ENCODE measurements at places on chromosomes 12 and 14. TPM values are rescaled to one million over a fixed set of nuclear protein-coding genes. Genes with fewer than 3 reads are reported as not detected.

DNA sequence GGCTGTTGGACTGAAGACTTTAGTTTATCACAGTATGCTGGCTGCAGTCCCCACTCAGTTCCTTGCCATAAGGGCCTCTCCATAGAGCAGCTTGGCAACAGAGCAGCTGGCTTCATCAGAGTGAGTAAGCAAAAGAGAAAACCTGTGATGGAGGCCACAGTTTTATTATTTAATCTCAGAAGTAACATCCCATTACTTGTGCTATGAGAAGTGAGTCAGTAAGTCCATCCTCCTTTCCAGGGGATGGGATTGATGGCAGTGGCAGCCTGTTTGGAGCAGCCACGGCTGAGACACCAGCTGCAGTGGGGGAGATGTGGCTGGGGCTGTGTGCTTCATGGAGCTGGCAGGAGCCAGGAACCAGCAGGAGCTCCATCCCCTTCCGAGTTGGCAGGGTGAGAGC is 138.5 kb upstream of the SRRM4 start:
- H3K27me3 ChIP-seq: no peaks in the 10 kb centered on the region
- no peak overlapping the region for H3K4me3 ChIP-seq
- H3K4me1 ChIP-seq: no peaks in the 10 kb centered on the region
- DNase-seq: no peak

DNA sequence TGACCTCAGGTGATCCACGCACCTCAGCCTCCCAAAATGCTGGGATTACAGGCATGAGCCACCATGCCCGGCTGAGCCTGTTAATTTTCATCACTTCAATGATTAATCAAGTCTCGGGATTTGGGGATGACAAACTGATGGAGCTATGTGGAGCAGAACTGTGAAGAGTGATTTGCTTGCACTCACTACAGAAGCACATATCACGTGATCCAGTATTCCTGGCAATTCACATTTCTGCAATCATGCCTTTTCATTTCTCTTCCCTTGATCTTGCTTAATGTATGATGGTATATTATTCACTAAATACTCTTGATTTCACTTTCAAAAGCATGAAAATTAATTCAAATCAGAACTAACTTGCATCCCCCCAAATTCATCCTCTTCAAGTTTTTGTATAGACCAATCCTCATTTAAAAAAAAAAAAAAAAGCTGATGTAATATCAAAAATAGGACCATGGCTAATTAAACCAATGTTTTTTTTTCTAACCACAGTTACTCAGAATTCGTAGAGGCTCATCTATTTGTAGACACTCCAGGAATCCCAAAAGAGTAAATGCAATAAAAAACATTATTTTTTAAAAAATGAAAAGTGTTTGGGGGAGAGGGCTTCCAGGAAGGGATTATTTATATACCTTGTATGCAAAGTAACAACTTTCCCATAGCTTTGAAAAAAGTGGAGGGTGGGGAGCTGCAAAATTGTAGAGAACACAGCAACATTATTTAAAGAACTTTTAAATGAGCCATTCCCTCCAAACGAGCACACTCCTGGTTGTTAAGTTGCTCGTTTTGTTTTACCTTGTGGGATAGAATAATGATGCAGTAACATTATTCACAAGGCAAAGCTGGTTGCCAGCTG is 7.0 kb upstream of the ATXN2 start:
- H3K27me3 ChIP-seq: peaks cover 3% of the 10 kb centered on the region
- H3K27ac ChIP-seq: no peak overlapping the region
- H3K4me1 ChIP-seq: no peaks in the 10 kb centered on the region

DNA sequence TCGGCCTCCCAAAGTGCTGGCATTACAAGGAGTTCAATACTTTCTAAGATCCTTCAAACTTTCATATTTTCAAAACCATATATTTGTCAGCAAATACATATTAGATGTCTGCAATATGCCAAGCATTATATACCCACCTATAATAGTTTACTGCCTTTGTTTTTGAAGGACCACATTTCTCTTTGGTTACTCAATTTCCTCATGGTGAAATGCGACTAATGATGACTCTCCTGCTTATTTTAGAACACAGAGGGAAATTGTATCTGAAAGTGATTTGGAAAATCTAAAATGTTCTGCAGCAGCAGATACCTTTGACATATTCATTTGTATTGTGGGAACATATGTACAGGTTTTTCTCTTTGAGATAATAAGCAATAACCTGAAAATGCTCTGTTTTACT is 2.7 kb upstream of the CNTN1 start:
- H3K36me3 ChIP-seq: no peaks in the 10 kb centered on the region
- no peak overlapping the region for H3K4me3 ChIP-seq
- no peaks in the 10 kb centered on the region for H3K4me1 ChIP-seq
- H3K27me3 ChIP-seq: peaks cover 26% of the 10 kb centered on the region

DNA sequence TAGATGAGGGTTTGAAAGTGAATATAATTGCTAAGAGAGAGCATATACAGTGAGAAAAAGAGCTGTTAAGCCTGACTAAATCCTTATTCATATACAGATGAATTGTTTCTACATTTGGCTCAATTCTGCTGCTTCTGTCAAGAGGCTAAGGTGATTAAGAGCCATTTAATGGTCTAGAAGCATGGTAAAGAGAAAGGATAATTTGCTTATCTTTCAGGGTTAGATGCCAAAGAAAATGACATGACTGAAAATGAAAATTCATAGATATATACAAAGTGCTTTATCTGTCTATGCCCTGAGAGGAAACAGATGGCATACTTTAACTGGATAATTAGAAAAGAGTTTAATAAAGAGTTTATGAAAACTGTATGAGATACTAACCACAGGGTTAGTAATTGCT is 834.9 kb downstream of the SLC6A15 start:
- no peak overlapping the region for H3K27ac ChIP-seq
- H3K4me1 ChIP-seq: no peaks in the 10 kb centered on the region
- H3K27me3 ChIP-seq: no peaks in the 10 kb centered on the region
- no peak overlapping the region for H3K4me3 ChIP-seq
- no peaks in the 10 kb centered on the region for H3K36me3 ChIP-seq

DNA sequence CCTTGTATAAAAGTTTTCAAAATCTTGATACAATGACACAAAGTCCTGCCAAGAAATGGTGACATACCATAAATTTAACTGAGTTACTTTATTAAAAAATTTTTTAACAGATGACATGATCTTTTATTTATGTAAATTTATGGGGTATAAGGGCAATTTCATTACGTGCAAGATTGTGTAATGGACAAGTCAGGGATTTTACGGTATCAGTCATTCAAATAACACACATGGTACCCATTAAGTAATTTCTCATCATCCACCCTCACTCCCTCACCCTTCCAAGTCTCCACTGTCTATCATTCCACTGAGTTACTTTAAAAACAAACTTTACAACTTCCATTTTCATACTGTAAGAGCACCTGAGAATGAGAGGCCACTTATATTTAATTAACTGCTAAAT is 37.4 kb downstream of the SPTLC2 start:
- no peak overlapping the region for H3K27ac ChIP-seq
- H3K36me3 ChIP-seq: peaks cover 25% of the 10 kb centered on the region
- DNase-seq: no peak
- H3K4me3 ChIP-seq: no peak overlapping the region
- no peaks in the 10 kb centered on the region for H3K27me3 ChIP-seq

- H3K36me3 ChIP-seq: no peaks in the 10 kb centered on the region
- H3K4me3 ChIP-seq: no peak overlapping the region
- no peak for DNase-seq
- no peak overlapping the region for H3K27ac ChIP-seq
Measured at GRCh38 chr12:74415633-74416032, 122.0 kb upstream of the ATXN7L3B start.

- peak overlapping the region; percentile 93 for H3K27ac ChIP-seq
- DNase-seq: no peak
- H3K4me1 ChIP-seq: peaks cover 75% of the 10 kb centered on the region
- peak overlapping the region; percentile 83 for H3K4me3 ChIP-seq
- peaks cover 2% of the 10 kb centered on the region for H3K27me3 ChIP-seq
Measured at GRCh38 chr12:57092876-57093414, 4.0 kb downstream of the NAB2 start.

Gene MTA1
- 173 TPM for total RNA-seq

Gene TAS2R14
- total RNA-seq: 2.9 TPM

Gene ZNF84
- 18.3 TPM for total RNA-seq

Measured in activated T-helper 1 cell treated with anti-CD3 and anti-CD28 coated beads, Interleukin-12 subunit alpha, Interleukin-12 subunit beta, Interleukin-2, Interleukin-4 antibody, amounts not matched to agents 30 ng/mL and 10 ng/mL and 1 ng/mL, durations not matched to agents 14 hours and 24 hours and 36 hours (primary cell).